ENCODE measurements at places on chromosomes 6 and 20.

- no peak for DNase-seq
Observed at GRCh38 chr6:25627001-25627400, 25.0 kb upstream of the SCGN start.

GRCh38 chr6:56572788-56573471 lies 69.8 kb downstream of the DST start:
- no peak for DNase-seq

GRCh38 chr6:87473419-87473903 lies 687 bp downstream of the SLC35A1 start:
- no peak for DNase-seq

GRCh38 chr20:2799688-2800520 lies 523 bp downstream of the CPXM1 start:
- no peak for DNase-seq

GRCh38 chr6:127939442-127940066 lies 38.7 kb upstream of the THEMIS start:
- DNase-seq = no peak

DNA sequence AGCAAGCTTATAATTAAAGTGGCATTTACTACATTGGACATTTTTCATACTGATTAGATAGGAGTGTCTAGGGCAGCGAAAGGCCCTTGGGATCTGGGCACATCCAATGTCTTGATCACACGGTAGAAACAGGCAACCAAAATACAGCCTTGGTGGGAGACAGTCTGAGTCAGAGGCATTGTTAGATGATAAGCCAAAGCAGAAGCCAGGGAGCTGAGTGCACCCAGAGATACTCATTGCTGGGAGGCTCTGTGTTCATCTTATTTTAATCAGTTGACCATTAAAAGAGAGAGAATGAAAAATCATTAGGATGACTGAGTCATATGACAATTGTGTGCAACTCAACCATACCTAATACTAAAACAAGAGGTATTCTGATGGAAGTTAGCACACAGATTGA lies 109.5 kb downstream of the LCA5 start:
- no peak for DNase-seq

DNA sequence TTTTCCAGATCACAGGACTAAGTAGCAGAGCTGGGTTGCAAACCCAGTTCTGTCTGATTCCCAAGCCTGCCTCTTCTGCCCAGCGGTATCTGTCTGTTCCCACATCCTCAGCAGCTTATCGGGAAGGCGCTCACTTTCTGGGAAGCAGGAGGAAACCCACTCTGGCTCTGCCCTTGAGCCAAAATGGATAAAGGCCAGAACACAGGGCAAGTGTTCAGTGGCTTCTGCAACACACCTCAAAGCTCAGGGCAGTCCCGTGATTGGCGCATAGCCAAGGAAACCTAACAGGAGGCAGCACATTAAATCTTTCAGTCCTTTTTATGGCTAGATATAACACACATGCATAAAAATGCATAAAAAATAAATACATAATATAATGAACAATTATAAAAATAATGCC lies 262.2 kb downstream of the NRN1 start:
- no peak for DNase-seq

GRCh38 chr6:170003451-170004160 lies 252.2 kb downstream of the ERMARD start:
- no peak for DNase-seq

GRCh38 chr6:19669206-19669605 lies 168.0 kb upstream of the ID4 start:
- DNase-seq = no peak

DNA sequence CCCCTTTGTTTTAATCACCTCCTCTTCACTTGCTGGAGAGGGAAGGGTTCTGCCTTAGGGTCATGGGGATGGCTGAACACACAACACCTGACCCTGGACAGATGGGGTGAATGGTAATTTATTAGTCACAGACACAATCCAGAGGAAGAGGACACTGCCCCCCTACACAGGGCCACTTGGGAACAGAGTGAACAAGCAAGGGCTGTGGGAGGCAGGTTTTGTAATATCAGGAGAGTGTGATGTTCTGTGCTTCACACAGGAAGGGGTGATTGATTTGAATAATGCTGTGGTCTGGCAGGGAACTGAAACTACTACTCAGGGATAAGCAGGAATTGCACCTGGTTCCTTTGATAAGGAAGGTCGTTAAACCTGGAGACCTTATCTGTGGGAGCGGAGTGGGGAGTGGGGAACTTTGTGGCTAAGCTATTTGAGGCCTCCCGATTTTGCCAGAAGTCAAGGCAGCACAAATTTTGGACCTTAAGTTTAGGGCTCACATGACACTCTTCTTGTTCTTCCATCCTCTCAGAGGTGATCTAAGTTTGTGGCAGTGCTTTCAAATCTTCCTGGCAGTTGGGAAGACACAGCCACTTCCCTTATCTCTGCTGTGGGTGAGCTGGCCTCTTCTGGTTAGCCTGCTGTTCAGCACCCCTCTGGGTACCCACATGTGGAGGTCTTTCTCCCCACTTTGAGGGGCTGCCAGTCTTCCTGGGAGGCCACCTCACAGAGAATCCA lies 77.8 kb downstream of the CD164 start:
- DNase-seq = peak; percentile 19

DNA sequence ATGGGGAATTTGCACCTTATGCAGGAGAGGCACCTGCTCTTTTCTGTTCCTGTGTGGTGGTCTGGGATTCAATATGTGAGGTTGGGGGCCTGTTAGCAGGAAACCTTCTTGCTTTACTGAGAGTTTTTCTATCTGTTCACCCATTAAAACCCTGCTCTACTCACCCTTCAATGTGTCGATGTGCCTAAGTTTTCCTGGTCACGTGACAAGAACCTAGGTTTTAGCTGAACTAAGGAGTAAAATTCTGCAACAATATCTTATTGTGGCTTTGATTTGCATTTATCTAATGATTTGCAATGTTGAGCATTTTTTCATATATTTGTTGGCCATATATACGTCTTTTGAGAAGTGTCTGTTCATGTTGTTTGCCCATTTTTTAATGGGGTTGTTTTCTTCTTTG lies 979.9 kb downstream of the HACE1 start:
- DNase-seq = no peak
